NCI-H187 (cell line): ENCODE measurements at places on chromosomes 2 and 18.

DNA sequence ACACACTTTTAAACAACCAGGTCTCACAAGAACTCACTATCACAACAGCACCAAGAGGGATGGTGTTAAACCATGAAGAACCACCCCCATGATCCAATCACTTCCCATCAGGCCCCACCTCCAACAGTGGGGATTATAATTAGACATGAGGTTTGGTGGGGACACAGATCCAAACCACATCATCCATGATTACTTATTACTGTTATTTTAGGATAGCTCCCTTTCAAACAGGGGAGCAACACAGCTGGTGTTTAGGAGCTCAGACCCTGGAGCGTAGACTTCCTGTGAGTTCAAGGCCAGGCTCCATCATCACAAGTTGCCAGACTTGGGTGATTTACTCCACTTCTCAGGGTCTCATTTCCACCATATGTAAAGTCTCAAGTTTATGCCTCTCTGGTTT lies 382.7 kb downstream of the HRH4 start:
- no peak for DNase-seq

DNA sequence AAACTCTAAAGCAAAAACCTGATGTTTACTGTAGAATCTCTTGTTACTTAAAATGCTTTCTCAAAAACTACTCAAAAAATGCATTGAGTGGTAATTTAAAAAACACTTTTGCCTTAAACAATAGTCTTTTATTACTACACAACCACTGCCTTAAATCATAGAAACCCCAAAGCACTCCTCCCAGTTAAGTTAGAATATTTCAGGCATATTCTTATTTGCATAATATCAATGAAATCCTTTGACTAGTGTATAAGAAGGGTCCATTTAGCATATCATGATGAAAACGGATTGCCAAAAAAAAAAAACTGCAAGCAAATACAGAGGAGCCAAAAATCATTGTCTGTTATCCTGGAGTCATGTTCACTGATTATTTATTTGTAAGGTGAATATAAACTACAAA lies 119.2 kb downstream of the PTPRM start:
- no peak for DNase-seq

DNA sequence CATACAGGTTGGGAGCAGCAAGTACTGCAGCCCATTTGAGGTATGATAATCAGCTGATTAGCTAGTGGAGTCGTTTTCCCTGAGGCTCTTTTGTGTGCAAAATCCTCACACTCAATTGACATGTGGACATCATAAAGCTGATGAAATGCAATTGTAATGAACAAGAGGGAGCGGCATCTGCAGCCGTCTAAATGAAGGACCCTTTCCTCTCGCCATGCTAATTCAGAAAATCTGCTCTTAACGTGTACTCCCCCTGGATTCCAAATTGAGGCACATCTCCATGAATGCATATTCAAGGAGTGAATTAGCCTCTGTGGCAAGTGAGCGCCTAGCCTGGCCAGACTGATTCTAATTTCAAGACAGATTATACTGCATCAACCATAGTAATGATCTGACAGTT lies 260.9 kb upstream of the ATP5MC3 start:
- DNase-seq = no peak

GRCh38 chr2:57733956-57734355 lies 312.6 kb upstream of the VRK2 start:
- DNase-seq = no peak

GRCh38 chr2:97359861-97360584 lies 229.7 kb downstream of the ANKRD36B start:
- no peak for DNase-seq

DNA sequence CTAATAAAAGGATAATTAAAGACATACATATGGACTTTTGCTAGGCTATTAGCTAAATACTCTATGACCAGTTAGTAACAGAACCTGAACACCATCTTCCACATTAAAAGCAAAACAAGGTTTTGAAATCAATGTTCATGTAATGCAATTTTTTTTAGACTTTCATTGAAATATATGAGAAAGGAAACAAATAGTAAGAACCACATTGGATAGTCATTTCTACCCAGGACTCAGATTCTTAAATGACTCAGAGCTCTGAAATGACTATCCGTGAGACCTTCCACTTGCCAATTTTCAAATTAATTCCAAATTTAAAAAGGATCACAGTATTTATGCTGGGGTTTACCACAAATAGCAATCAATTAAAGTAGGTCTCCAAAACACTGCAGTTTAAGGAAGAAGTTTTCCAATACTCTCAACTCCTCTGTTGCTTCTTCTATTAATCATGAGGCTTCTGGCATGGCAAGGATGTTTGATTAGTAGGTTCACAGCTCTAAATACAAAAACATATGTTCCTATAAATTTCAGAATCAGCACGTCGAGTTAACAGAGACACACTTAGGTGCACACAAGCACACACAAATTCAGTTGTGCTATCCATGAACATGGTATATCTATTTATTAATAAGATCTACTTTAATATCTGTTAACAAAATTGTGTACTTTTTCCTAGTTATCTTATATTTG lies 841.0 kb downstream of the RNF144A start:
- no peak for DNase-seq

- DNase-seq = no peak
These were observed 81.1 kb downstream of the TRIB2 start for GRCh38 chr2:12797815-12798214.

- DNase-seq = no peak
These were observed 1.6 kb downstream of the NCOA1 start for GRCh38 chr2:24492421-24493279.

DNA sequence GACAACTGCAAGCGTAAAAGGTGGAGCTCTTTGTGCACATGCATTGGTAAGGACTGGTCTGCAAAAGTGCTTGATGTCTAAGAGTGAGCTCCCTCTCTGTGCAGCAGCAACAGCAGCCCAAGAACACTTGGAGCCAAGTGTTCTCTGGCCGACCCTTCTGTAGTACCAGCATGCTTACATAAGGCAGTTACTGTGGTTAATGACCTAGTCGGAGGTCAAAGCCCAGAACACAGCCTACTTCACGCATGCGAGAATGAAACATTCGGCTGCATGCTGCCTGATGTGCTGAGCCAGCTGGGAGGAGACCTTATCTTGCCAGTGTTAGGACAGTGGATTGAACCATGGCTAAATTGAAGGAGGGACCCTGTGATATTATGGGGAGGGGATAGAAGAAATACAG lies 21.3 kb downstream of the NCAPH start:
- no peak for DNase-seq

DNA sequence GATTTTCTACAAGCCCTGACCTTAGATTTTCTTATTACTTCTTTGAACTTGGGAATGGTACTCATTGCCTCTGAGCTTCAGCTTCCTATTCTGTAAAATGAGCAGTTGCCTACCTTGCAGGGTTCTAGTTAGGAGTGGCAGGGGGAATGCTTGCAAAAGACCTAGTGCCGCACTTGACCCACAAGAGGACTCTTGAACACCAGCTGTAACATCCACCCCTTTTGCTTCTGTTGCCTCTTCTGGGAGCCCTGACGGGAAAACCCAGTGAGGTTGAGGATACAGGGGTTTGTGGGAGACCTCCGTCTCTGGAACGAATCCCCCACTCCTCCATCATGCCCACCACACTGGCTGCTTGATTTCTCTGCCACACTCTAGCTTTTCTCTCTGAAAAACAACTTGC lies 27.1 kb upstream of the LBH start:
- DNase-seq = no peak

- DNase-seq = no peak
These were observed 393.3 kb upstream of the CYRIA start for GRCh38 chr2:17058772-17059402.

DNA sequence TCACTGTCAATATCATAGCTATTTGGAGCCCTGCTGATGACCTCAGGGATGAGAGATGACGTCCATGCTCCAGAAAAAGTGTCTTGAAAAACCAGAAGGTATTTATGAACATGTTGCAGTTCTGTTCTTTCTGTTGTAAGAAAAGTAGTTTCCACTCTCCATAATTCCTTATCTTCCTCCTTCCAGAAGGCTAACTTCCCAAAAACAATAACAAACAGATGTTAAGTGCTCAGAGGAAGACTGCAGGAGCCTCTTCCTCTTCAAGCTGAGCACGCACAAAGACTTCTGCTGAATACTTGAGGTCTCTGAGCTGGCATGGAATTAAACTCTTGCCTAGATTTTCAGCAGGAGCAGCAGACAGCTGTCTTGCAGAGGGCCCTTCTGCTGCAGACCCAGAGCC lies 434.5 kb upstream of the KLHL29 start:
- no peak for DNase-seq

- no peak for DNase-seq
These were observed 120.5 kb downstream of the CCBE1 start for GRCh38 chr18:59576541-59577385.

GRCh38 chr2:207482630-207483029 lies 47.1 kb upstream of the CREB1 start:
- DNase-seq = no peak

DNA sequence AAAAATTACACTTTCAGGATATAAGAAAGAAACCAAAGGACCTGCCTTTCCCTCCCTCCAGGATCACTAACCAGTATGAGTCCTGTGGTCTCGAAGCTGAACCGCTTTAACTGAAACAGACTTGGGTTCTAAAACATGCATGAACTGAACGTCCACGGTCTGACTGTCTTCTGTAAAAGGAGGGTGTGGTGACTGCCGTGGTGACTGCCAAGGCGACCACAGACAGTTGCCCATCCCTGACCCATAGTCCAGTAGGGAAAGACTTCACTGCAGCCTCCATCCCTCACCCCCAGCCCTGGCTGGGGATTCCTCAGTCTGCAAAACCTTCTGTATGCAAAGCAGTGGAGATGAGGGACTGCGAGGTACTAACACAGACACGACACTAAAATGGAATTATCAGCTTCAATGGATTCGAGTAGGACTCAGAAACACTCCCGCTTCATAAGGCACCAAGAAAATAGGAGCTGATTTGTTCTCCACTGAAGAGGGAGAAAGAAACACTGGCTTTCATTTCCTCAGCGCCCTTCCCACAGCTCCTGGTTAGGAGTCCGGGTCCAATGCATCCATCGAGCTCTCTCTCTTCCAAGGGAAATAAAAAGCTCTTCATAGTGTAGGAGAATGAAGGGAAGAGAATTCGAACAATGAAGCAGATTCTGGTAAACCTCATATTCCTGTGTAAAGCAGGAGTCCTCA lies 197.2 kb downstream of the HDAC4 start:
- no peak for DNase-seq
